ENCODE measurements at places on chromosomes 7 and 10.

DNA sequence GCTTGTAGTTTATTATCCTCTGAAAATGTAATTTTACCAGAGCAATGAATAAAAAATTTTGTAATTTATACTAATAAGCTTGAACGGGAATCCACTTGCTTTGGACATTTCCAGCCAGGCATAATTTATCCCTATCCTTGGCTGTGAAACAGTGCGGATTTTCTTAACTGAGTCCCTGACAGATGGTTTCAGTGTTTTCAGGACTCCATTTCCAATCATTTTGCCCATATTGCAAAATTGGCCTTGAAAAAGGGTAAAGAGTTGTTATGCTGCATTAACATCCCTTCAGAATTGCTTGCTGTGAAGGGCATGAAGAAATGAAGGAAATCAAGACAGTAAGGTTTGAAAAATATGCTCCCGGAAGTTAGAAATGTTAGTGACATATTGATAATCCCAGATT, 57.7 kb downstream of the NXPH1 start:
- no peak for DNase-seq

- DNase-seq, result no peak
Measured at GRCh38 chr7:88933285-88933684, 137.7 kb upstream of the TEX47 start.

GRCh38 chr10:42630537-42631134, 7.7 kb downstream of the ZNF33B start:
- DNase-seq, result no peak

DNA sequence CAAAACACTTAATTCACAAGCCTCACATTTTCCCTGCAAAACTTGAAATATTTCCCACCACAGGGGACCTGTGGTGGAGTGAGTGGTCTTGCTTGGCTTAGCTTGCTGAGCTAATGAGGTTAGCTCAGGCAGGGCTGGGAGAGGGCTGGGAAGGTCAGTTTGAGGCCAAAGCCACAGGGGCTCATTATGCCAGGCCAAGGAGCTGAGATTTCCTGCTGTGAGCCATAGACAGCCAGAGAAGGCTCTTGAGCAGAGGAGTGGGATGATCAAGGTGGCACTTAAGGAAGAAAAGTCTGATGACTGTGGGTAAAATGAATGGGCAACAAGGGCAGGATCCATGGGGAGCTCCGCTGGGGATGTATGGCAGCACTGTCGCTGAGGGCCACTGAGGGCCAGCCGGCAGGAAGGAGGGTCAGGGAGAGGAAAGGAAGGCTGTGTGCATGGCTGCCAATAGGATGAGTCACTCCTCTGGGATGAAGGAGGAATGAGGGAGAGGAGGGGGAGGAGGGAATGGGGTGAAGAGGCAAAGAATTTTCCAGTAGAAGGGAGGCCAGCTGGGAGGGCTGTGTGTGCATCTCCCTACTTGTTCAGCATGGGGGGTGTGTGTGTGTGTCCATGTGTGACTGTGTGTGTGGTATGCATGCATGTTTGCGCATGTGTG, 18.7 kb upstream of the ZNF488 start:
- DNase-seq, result no peak

- no peak for DNase-seq
Measured at GRCh38 chr10:132665946-132666704, 119.8 kb downstream of the NKX6-2 start.

DNA sequence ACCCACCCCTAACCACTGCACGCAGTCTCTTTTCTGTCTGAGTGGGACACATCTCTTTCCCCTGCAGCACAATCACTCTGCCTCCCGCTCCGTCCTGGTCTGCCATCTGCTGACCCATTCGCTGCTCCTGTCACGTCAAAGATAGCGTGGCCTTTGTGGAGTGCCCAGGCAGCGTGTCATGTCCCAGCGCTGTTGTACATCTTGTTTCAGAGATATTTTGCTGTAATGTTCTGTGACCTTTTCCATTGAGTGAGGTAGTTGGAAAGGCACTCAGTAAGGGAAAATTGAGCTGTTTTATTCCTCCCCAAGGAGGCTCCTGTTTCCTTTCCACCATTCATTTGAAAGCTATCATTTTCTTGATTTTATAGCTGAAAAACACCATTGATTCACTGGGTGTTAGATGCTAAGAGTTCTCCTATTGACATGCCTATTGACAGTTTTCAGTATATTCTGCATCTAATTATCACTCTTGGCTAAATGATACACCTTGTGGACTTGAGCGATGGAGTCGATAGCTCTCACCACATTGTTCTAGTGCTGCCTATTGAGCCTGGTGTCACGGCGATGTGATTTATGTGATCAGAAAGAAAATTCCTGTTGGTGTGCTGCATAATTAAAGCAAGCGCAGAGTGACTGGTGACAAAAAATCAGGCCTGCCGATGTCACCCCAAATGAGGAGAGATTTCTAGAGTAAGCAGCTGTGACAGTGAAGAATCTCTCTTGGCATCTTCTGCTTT, 372.6 kb downstream of the LRMDA start:
- DNase-seq, result no peak
